Urothelium cell line (cell line): ENCODE measurements at places on chromosomes 12 and 14.

GRCh38 chr12:106764220-106764619, 10.3 kb upstream of the RIC8B start:
- no peak for DNase-seq

DNA sequence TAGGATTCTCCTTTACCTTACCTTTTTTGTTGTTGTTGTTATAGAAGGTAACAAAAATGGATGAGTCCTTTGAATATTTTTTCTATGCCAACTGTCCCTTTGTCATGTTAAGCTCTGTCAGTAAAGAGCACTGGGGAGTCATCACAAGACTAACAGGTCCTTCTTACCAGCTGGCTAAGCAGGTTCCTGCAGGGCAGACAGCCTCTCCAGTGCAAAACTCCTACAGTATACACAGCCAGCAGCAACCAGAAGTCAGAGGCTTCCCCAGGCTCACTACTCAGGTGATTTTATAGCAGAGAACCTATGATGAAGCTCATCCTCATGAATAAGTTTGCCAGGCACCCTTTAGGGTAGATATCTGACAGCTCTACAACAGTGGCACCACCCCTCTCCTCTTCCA, 271.1 kb downstream of the RERGL start:
- no peak for DNase-seq

DNA sequence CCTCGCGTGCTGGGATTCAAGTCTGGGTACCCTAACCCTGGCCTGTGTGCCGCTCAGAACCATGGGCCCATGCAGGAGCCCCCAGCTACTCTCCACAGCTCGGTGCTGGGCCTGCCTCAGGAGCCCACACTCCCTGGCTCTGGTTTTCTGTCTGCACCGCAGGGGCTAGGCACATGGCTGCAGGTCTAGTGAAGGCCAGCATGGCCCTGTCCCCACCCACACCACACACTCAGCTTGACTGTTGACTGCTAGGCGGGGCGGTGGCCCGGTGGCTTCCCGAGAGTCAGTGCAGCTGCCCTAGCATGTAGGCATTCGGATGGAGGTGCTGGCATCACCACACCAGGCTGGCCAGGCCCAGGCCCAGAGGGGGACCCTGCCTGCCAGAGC, 7.9 kb downstream of the INF2 start:
- no peak for DNase-seq

GRCh38 chr14:38929416-38929815, 173.6 kb downstream of the SEC23A start:
- DNase-seq: no peak

- no peak for DNase-seq
These were observed 50.9 kb downstream of the RIN3 start for GRCh38 chr14:92564344-92565039.

GRCh38 chr14:56025191-56025590, 93.0 kb upstream of the PELI2 start:
- DNase-seq: no peak

GRCh38 chr12:99772274-99772673, 124.7 kb downstream of the GARIN6 start:
- DNase-seq: no peak

GRCh38 chr14:102471921-102472790, 37.4 kb downstream of the ANKRD9 start:
- DNase-seq: no peak

GRCh38 chr14:39912192-39913100, 480.2 kb upstream of the FBXO33 start:
- DNase-seq: no peak

DNA sequence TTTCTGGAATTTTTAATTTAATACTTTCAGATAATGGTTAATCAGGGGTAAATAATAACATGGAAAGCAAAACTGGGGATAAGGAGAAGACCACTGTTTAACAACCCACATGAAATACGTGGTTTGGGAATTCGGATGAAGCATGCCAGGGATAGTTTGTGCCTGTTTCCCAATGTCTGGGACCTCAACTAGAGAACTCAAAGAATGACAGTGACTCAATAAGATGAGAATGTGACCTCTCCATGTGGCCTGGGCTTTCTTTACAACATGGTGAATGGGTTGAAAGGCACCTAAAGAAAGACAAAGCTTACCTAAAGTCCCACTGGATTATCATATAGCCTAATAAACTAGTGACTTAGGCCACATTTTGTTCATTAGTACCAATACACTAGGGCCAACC, 460.3 kb upstream of the LRFN5 start:
- peak; percentile 18 for DNase-seq

DNA sequence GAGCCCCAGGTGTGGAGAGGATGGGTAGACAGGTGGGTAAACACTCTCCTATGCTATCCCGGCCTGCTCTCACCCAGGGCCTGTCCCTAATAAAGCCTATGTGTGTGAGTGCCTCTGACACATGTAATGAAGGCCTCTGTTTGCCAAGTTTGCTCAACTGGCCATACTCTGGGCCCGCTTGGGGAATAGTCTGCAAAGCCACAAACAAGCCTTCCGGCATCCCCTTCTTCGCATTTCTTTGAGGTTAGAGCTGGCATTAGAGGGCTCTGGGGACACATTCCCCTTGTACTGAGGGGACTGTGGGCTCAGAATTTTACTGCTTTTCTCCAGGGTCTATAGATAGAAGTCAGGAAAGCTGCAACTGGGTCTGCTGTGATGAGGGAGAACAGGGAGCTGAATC, 240.5 kb downstream of the C12orf75 start:
- no peak for DNase-seq

DNA sequence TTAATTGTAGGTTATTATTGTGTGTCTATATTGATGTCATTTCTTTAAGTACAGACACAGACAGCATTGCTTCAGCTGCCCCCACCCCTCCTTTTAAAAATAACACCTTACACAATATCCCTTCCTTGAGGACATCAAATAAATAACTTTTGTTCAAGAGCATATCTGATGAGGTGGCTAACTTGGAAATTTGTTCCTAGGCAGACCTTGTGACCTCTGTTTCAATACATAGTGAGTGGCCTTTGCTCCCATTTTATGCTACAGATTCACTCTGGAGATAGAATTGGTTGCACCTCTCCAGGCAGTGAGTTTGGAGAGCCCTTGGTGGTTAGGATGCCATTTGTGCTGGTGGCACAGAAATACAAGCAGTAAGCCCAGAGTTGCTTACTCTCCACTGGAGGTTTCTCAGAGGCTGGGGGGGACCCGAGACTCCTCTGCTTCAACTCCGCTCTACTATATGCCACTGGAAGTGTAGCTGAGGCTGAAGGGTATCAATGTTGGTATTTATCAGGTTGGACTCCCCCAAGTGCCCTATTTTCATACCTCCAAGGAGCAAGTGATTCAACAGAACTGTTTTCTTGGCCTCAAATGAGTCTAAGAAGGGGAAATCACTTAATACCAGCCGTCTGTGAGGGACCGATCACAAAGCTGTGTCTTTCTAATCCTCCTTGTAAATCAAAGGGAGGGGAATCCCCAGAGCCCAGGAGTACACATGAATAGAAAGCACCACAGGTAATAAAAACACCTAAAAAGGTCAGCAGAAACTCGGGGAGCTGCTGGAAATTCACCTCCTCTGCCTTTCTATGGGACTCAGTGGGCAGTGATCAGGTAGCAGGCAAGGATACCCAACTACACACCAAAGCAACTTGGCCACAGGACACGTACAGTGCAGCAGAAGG, 463.1 kb downstream of the RAD51B start:
- no peak for DNase-seq

GRCh38 chr14:57574617-57575288, 81.1 kb upstream of the CCDC198 start:
- DNase-seq: no peak

DNA sequence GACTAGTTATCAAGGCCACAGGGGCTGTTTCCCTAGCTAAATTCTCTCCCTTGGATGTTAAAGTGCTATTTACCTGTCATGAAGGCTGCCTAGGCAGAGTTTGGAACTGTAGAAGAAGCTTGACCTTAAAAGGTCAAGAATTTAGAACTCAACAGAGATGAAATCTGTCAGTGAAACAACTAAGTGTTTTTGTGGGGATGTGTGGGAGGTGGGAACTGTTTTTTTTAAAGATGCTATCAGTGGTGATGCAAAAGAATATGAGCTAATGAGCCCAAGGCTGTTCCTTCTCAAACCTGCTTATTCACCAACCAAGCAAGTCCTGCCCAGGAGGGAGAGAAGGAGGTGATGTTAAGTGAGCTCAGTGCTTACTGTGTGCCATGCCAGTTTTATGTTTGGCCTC, 40.8 kb upstream of the POC1B start:
- no peak for DNase-seq

GRCh38 chr12:32069071-32069470, 37.6 kb upstream of the BICD1 start:
- no peak for DNase-seq

DNA sequence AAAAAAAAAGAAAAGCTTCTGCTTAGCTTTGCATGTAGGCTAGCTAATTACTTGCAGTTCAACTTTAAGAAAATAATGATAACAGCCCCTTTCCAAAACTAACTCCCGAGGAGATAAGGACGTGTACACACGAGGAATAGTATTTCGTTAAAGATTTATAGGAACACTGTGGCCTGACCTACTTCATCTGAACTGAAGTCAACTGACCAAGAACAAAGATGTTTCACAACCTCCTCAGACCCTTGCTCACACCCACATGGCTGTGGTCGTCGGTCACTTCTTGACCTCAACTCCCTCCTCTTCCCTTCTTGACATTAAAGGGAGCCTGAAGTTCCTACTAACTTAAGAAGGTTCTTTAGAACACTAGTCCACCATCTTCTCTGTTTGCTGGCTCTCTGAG, 25.3 kb upstream of the FAM181A start:
- DNase-seq: no peak

DNA sequence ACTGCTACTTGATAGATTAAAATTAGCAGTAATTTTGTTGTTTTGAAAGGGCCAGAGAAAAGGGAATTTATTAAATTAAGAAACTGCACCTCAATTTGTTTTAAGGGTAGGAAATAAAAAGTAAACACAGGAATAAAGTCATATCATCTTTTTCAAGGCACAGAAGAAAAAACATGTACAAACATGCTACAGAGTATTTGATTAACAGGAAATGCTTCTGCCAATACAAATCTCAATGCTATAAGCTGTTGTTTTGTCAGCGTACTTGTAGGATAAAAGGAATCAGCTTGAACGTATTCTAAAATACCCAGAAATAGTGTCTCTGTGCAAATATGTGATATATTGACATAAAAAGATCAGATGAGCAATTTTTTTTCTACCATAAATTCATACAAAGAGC, 474.0 kb upstream of the MGAT4C start:
- DNase-seq: no peak

GRCh38 chr14:96792591-96792990, 4.6 kb upstream of the VRK1 start:
- DNase-seq: no peak

GRCh38 chr14:24254630-24255392, 8.2 kb downstream of the TGM1 start:
- DNase-seq: no peak

DNA sequence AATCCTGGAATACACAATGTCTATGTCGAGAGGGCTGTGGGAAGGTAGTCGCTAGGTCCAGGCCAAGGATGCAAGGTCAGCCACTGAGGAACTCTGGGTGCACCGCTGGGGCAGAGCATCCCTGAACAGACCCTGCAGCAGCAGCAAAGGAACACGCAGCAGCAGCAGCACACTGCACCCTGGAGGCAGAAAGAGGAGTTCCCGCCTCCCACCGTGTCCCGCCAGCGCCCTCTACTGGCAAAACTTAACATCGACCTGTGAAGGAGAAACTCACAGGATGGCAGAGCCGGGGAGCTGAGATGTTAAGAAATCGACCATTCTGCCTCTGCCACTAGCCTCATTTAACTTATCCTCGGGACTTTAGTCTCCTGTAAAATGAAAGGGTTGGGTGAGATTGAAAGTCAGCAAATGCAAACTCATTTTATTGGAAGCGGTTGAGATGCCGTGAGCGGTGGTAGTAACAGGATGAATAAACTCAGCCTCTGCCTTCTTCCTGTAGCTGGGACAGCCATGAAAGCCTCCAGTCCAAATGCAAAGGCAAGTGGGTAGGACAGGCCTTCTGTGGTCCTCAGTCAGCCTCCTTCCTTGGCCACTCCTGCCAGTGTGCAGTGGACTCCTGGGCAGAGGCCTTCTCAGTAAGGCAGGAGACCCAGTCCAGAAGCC, 45.6 kb downstream of the STAB2 start:
- DNase-seq: peak; percentile 80

DNA sequence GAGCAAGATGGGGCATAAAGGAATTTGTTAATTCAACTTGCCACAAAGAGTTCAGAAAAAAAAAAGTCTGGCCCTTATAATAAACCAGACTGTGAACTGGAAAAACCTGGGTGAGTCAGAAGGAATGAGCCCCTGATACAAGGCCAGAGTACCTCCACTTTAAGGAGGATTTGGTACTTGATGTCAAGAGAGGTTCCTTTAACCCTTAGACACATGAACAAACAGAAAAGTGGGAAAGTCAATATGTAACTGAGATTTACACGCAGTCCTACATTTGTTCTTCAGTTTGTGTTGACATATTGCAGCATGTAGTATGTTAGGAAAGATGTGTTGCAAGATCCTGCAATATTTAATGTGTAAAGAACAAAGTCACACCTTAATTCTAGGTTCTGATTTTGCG, 14.2 kb upstream of the SLC38A4 start:
- no peak for DNase-seq

DNA sequence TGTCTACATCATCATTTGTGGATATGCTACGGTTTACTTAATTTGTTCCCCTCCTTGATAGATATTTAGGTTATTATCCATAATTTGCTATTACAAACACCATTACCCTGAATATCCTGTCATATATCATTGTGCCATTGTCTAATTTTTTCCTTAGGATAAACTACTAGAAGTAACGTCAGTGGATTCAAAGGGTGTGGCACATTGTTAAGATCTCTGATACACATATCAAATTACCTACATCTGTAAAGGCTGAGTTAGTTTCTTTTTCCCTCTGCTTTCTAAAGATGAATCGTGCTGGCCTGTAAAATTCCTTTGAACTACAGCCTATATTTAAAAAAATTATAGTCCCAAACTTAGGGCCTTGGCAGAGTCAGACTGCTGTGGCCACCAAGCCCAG, 53.9 kb upstream of the STRN3 start:
- no peak for DNase-seq

- DNase-seq: no peak
These were observed 36.5 kb downstream of the SLC6A12 start for GRCh38 chr12:177336-177979.

GRCh38 chr12:20627001-20627588, 68.0 kb upstream of the SLCO1C1 start:
- DNase-seq: no peak

GRCh38 chr12:58530742-58531062, 389.6 kb downstream of the LRIG3 start:
- DNase-seq: peak; percentile 11

DNA sequence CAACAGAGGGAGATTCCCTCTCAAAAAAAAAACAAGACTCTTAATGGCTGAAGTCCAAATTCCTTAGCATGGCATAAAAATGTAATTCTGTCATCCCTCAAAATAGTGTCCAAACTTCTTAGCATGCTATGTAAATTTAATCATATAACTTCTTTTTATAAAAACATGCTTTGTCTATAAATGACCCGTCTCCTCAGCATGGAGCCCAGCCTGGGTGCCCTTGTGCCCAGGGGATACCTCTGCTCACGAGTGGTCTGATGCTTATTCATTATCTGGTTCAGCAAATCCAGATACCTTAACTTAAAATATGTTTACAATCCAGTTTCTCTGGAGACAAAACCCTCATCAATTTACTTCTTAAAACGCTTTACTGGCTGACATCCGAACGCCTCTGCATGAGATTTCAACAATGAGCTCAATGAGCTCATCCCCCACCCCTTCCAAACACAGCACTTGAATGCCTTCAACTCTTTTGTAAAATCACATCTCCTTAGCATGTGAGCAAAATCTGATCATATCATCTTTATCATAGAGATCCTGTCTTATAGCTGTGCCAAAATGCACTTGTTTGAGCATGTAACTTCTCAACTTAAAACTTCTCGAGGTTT, 15.7 kb downstream of the RTL1 start:
- no peak for DNase-seq

GRCh38 chr12:44193281-44193680, 357.4 kb downstream of the TMEM117 start:
- no peak for DNase-seq
